ENCODE measurements at places on chromosomes 2 and 18.

DNA sequence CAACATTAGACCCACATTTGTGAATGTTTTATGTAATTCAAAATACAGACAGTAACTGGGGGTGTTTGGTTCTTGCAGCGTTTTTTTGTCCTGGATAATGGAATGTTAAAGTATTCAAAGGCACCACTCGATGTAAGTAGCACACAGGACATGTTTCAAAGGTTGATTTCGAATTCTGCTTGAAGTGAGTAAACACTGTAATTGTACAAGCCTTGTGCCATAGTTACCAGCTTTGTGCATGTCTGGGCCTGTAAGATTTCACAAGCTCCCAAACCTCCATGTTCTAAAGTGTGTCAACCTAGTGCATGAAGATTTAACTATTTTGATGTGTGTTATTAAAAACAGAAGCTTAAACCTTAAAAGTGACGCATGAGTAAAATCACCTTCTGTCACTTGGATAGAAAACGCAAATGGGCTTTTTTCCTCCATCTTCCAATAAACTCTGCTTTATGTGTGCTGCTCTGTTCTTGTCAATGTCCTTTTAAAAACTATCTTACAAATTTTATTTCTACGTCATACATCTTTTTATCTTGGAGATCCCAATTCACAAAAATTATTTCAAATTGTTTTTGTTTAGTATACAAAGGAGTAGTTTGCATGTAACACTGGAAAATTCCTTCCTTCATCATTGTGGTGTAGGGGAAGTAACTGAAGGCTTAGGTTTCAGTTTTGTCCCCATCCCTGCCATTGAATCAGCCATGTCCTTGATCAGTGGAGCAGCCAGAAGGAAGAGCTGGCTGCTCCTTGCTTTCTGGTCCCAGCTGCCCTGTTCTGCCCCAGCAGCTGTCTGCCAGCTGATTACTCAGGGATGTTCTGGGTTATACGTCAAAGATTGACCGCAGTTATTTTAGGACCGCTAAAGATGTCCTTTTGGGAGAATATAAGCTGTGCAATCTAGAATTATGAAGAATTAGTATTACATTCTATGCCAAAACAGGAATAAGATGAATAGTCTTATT is 119.2 kb downstream of the PRKRA start:
- no peak for DNase-seq

GRCh38 chr2:60891180-60891579 is 9.8 kb downstream of the REL start:
- no peak for DNase-seq

GRCh38 chr2:25804338-25804737 is 73.9 kb downstream of the ASXL2 start:
- DNase-seq, result no peak

DNA sequence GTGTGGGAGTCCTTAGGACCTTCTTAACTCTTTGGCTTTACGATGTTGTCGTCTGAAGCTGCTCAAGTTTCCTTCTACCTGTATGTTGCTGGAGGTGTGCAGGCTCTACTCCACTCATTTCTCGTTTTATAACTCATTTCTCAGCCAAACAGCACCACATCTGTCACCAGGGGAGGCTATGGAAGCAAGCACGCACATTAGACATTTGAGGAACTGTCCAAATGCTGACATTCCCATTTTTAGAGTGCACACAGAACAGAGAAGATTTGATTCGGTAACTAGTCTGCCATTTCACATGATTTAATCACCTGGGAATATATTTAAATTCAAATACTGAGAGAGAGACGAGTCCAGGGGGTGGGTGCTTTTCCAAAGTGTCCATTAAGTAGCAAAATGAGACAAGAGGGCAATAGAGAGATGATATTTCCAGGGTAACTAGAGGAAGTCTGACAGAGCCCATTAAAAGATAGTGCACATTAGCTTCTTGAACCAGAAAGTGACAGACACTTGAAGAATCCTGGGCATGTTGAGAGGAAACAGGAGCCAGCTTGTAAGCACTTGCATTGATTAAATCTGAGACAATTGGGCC is 793.3 kb downstream of the TDRD15 start:
- DNase-seq, result no peak

DNA sequence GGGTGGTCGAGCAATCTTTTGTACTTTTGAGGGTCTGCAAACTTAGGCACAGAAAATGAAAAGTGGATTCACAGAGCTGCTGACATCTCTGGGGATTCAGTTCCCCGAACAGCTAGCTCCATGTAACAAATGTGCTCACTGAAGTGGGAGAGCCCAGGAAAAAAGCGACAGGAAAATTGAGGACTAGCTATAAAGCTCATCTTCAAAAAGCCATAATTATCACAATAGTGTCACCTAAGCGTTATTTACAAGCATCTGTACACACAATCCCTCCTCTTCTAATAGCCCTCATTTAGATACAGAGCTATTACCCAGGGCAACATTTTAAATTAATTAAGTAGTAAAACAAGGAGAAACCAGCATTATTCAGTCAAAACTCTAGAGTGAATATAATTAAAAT is 36.1 kb downstream of the RNF152 start:
- DNase-seq, result no peak

- DNase-seq, result no peak
These were observed 29.6 kb downstream of the NEMP2 start for GRCh38 chr2:190504912-190505311.

DNA sequence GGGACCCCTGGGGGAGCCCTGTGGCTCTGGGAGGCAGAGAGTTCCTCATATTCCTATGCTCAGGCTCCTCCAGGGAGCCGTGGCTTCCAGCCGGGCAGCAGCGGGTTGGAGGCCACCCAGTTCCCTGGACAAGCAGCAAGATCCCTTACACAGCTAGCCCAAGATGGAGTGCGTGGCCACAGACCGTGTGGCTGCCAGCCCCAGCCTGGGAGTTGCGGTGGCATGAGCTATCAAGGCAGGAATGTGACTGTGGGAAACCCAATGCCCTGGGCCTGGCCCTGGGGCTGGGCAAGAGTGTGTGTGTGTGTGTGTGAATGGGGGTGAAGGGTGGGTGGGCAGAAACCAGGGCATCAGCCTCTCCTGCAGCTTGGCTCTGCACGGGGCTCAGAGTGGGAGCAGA is 130.5 kb downstream of the DYSF start:
- no peak for DNase-seq

DNA sequence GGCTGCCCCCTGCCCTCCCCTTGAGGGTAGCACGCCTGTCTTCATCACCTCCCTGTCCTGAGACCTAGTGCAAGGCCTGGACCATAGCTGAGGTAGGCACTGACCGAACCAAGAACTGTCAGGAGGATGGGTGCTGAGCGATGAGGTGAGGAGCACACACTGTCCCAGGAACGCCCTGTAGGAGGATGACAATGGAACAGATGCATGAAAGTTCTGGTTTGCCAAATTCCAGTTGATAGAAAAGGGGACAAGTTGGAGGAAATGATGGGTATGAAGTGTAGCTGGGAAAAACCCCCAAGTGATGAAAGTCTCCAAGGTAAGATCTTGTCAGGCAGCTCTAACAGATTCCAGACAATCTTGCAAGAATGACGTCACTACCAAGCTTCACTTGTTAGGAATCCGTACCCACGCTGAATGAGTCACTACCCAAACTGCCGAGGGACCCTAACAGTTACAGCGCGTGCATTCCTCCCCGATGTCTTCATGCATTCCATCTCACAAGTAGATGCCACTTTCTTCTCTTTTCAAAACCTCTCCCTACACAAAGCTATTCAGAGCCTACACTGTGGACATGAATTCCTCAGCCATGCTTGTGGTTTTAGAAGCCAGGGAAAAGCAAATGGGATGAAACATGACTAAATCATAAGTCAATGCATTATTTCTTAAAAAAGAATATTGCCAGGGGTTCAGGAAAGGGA is 27.6 kb downstream of the MRPL33 start:
- DNase-seq, result no peak

- no peak for DNase-seq
These were observed 6.1 kb upstream of the CASP8 start for GRCh38 chr2:201254081-201254730.

- DNase-seq, result no peak
These were observed 104.6 kb downstream of the EVA1A start for GRCh38 chr2:75456111-75456510.

- no peak for DNase-seq
These were observed 192.8 kb downstream of the AGPS start for GRCh38 chr2:177585234-177585863.

DNA sequence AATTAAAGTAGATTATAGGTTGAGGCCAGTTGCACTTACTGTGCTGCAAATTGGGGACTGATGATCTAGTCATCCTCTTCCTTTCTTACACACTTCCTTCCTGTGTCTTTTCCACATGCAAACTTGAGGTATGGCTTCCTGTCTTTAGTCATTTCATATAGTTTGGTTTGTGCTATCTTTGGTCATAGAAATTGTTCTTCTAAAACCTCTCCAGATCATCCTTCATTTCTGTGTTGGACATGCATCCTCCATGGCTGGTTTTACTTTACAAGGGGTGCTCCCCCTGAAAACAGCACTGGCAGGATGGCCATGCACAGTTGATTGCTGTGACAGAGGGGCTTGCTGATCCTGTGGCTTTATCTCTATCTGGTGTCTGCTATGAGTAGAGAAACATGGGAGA is 36.5 kb downstream of the MGAT5 start:
- no peak for DNase-seq

DNA sequence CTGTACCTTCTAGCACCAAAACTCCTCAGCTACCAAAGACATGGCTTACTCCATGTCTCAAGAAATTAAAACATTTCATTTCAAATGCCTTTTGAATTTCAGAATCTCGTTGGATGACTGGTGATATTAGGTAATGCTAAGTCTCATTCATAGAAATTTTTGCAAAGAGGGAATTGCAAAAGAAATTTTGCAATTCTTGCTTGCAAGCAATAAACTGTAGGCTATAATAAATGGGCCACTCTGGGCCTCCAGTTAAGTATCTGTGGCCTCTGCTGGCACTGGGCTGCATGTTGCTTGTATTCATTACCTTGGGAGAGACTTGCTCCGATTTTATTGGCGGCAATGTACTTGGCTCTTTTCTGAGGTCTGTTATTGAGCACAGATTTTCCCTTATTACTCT is 2.8 kb upstream of the LCLAT1 start:
- no peak for DNase-seq

DNA sequence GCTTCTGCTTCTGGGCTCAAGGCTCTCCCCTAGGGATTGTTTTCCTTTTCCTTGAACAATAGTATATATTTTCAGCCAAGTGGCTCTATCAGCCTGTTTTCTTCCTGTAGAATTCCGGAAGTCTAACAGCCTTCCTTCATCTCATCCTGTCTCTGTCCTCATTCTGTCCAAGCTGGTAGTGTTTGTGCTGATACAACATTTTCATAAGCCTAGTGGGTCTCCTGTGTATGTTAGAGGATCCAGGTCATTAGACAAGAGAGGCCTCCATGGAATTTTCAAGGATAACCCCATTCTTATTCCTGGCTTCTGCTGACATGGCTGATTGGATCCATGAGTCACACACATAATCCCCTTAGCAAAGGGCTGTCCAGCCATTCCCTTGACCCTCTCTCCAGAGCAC is 467.6 kb downstream of the PTPRM start:
- no peak for DNase-seq

GRCh38 chr2:73925033-73925704 is 1.5 kb upstream of the DGUOK start:
- no peak for DNase-seq

DNA sequence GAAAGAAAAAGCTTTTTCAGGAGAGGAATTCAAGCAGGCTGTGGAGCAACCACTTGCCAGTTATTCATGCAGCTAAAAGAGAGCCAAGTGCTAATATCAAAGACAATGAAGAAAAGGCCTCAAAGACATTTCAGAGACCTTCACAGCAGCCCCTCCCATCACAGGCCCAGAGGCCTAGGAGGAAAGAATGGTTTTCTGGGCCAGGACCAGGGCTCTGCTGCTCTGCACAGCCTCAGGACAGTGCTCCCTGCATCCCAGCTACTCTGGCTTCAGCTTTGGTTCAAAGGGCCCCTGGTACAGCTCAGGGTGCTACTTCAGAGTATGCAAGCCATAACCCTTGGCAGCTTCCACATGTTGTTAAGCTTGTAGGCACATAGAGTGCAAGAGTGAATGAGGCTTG is 119.5 kb downstream of the MSTN start:
- DNase-seq, result no peak

GRCh38 chr2:21710031-21710430 is 586.3 kb downstream of the TDRD15 start:
- no peak for DNase-seq

DNA sequence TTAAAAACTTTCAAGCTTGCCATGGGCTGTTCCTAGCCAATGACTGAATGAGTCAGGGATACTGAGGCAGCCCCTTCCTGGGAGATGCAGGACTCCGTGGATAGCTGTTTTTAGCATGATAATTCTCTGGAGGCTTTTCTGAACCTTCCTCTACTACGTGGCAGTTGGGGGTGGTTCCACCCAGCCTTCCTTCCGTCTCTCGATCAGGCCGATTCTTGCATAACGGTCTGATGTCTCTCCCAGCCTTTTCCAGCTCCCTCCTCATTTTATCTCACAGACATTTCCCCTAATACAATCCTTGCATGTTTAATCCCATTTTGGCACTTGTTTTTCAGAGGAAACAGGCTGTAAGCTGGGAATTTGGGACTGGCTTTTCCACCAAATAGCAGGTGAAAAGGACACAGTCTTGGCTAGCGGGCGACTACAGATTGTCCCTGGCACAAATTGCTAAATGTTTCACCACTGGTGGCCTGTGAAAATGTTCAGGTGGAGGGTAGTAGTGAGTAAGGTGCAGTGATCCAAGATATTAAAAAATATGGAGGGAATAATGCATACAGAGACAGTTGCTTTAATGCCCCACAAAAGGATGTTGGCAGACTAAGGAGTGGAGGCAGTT is 21.0 kb upstream of the CTLA4 start:
- DNase-seq, result no peak

DNA sequence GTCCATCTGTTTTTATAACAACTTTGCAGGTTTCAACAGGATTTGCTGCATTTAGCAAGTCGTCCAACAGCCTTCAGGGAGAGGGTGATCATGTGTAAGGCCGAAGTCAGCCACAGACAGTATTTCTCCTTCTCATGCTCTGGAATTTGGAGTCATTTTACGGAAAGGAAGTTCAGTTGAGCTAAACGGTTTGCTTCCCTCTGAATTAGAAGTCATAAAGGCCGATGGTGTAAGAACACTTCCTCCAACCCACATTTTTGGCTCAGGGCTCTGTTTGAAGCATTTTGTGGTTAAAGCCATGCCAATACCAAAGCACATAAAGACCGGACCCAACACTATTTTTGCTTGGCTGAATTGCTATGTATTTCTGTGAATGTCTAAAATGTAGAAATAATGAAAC is 129.5 kb downstream of the TMEM182 start:
- DNase-seq, result no peak

- DNase-seq, result no peak
These were observed 142.9 kb downstream of the RPIA start for GRCh38 chr2:88834376-88834775.
